ENCODE measurements at places on chromosomes 16 and 17.

- no peak for DNase-seq
These were observed 15.3 kb upstream of the WNT3 start for GRCh38 chr17:46833840-46834208.

DNA sequence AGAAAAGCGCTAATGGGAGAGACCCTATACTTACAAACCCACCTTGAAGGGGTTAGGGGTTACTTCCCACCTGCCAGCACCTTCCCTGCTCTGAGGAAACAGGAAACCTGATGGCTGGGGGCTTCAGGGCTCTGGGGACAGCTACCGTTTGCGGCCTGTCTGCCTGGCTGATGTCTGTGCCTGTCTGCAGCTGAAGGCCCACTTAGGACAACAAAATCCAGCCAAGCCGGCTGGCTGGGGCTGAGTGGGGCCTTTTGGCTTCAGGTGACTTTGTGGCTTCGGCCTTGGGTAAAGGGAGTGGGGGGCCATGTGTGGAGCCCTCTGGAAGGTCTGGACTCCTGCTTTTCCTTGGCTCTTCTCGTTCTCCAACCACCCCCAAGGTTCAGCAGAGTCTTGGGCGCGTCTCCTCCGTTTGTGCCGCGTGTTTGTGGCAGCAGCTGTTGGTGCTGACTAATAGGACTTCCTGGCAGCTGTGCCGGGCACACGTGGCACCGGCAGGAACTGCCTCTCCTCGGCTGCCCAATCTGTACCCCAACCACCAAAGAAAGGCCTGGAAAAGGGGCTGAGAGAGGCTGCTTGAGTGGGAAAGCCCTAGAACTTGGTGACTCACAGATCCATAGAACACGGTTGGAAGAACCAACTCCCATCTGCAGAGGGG is 186.7 kb downstream of the MSI2 start:
- peak; percentile 59 for DNase-seq

DNA sequence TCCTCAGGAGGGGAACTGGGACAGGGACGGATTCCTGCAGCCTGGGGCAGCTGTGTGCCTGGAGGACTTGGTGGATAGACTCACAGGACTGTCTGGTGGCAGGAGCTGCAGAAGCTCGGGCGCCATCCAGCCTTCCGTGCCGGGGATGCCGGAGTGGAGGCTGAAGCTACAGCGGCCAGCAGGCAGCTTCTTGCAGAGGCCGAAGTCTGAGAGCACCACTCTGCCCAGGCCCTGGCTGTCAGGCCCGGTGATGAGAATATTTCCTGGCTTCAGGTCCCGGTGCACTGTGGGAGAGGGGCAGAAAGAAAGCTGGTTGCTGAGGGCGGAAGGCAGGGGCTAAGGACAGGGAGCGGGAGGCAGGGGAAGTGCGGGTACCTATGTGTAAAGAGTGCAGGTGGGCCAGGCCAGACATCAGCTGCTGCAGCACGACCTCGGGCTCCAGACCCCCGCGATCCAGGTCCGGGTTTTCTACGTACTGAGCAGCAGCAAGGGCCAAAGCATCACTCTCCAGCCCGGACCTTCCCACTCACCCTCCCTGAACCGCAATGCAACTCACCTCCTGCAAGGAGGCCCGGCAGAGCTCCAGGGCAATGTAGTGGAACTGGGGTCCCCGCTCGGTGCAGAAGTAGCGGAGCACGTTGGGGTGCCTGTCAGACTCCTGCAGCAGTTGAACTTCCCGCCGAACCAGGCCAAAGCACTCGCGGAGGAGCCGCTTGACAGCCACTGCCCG is 16.1 kb downstream of the PLK1 start:
- no peak for DNase-seq

DNA sequence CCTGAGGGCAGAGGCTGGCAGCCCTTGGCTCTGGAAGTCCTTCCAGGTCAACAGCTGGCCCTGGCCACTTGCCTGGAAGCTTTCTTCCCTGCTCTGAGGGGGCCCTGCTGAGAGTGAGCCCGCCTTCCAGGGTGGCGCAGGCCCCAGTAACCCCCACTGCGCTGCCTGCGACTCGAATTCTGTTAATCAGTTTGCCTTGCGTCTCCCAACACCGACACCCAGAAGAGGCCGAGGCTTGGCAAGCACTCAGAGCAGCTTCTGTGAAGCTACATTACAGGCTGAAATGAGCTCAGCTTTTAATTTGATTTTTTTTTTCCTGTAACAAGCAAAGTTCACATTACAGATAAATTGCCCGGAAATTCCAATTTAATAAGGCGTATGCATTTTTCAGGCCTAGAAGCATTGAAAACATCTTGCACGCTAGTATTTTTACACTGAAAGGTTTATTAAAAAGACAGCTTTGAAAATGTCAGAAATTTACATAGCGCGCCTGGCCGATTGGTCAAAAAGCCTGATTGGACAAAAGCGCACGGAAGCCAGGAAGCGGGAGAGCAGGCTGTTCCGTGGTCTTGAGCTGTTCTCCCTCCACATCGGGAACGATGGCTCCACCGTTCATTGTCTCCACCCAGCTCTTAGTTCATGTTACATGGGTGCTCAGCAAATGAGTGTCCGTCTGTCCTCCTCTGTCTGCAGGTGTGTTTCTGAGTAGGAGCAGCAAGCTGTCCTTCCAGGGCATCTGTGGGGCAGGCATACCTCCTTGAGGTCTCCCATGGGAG is 65.5 kb upstream of the HSBP1 start:
- no peak for DNase-seq

DNA sequence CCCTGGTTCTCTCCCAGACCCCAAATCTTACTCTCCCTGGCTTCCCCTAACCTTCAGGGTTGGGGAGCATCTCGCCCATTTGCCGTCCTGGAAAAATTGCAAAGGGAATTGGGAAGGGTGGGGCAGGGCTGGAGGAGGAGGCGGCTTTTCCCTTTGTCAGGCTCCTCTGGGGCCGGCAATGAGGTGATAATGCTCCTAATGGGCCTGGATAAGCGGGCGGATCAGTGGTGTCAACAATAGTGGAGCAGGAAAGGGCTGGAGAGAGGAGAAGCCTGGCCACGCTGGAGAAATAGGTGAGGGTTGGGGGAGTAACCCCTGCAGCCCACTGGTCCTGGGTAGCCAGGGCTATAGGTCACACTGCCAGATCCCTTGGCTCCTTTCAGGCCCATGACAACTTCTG is 12.3 kb downstream of the SCN4A start:
- DNase-seq = no peak

DNA sequence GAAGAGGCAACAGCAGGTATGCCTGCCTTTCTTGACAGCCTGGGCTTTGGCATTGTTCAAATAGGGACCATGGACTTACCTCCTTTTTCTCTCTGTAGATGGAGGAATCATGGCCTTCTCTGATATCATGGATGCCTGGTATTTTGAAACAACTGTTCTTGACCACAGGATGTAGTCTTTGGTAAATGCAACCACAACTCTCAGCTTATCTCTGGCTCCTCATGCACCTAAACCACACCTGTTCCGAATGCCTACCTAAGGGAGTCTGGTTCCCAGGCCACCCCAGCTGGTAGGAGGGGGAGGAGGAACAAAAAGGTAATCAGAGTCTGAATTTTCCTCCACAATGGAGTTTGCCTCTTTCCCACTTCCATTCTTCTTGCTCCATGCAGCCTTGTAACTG is 18.8 kb downstream of the CDK5RAP3 start:
- no peak for DNase-seq

DNA sequence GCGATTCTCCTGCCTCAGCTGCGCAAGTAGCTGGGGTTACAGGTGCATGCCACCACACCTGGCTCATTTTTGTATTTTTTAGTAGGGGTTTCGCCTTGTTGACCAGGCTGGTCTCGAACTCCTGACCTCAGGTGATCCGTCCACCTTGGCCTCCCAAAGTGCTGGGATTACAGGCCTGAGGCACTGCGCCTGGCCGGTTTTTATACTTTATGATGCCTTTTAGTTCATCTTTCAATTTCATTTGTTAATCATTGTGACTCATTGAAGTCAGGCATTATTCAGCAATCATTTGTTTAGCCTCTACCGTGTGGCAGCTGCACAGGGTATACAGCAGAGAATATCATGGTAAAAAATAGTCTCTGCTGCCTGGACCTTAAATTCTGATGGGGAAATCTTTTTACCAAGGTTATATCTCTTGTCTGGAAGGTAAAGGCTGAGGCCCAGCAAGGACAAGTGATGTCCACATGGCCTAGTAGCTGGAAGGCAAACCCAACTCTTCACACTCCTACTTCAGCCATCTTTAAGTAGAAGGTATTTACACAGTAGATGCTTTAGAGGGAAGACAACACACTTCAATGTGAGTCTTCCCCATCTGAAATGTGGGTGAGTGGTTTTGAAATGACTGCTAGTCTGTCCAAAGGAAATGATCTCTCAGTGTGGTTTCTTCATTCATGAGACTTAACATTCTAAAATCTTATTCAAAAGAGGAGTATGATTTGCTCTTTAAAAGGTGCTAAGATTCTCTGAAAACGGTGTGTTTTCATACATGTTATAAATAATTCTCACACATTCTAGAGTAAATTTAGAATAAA is 2.4 kb downstream of the PRPSAP2 start:
- DNase-seq = no peak

DNA sequence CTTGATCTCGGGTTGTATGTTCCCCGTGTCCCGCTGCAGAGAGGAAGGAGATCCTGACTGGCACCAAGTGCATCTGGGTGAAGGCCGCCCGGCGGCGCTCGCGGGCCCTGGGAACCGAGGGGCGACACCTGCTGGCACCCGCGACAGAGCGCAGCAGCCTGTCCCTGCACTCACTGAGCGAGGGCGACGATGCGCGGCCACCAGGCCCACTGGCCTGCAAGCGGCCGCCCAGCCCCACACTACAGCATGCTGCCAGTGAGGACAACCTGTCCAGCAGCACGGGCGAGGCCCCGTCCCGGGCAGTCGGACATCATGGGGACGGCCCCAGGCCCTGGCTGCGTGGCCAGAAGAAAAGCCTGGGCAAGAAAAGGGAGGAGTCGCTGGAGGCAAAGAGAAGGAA is 7.5 kb downstream of the BTBD17 start:
- peak; percentile 48 for DNase-seq

DNA sequence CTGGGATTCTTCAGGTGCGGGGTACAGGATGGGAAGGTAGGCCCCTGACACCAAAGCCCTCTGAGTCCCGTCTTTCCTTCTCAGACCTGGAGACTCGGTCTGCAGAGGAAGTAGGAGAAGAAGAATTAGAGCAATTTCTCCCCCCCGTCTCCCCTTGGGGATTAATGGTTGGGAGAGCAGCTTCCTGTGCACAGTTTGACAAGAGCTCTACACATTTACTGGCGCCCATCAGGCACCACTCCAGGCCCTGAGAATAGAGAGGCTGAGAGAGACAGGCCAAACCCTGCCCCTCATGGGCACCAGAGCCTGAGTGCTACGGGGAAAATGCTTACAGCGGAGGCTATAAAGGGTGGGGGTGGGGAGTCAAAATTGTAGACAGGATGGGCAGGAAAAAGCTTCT is 3.5 kb upstream of the C16orf74 start:
- DNase-seq = no peak

DNA sequence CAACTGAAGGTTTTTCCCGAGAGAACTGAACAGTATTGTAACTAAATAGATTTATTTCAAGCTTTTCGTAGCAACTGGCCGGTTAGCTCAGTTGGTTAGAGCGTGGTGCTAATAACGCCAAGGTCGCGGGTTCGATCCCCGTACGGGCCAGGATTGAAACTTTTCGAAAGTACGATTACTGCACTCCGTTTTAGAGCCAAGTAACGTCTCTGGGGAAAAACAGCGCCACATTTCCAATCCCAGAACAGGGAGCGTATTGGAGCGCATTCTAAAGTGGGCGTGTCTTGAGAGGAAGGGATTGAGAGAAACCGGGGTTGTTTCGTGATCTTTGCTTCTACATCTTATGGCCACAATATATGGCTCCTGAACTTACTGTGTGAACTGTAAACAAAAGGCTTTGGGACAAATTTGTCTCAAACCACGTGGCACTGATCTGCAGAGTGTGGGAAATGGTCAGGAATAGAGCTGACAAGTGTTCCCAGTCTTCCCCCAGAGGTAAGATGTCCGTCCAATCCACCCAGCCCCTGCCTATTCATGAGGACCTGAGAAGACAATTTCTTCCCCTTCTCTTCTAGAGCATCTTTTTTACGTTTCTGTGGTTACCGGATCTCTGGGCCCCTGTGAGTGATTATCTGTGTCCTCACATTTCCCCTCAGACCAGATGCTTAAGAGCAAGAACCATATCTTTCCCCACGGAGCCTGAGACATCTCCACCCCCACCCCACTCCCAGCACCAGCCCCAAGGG is 2.3 kb downstream of the BORCS6 start:
- peak; percentile 91 for DNase-seq

GRCh38 chr17:55090079-55090492 is 121.5 kb downstream of the STXBP4 start:
- DNase-seq = peak; percentile 4

Measured in activated T-cell treated with anti-CD3 and anti-CD28 coated beads for 24 hours (primary cell).